NCI-H2107 (cell line): ENCODE measurements at places on chromosomes 4 and X.
A peak's percentile ranks its signal among the peaks of the same experiment; 100 is the strongest.

DNA sequence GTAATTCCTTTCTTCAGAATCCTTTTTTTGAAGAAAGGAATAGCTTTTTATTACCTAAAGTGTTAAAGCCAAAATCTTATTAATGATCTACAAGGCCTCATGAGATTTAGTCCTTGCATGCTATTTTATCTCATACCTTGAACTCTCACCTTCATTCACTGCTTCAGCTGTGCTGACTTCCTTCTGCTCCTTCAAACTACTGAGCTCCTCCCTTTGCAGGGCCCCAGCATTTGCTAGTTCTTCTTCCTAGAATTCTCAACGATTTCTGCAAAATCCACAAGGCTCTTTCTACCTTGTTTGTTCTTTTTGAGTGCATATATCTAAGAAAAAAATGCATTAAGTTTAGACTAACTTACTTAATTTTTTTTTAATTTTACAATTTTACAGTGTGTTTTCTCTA, 619.5 kb downstream of the EPHA5 start:
- no peak for DNase-seq

DNA sequence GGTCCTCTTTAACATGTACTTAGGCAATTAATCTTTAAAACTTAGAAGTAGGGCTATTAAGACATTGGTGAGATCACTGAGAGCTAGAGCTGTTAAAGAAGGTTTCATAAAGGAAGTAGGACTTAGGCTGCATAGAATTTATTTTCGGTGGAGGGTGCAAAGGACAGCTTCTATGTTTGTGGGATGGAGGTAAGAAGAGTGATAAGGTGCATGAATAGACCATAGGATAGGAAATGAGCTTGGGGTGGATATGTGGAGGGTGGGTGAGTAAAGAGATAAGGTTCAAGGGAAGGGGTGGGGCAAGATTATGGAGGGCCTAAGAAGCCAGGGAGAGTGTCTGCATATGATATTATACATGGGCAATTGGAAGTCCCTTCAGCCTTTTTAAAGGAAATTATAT, 15.9 kb downstream of the RTL9 start:
- no peak for DNase-seq

GRCh38 chr4:11847167-11847566, 418.5 kb upstream of the HS3ST1 start:
- DNase-seq: no peak

DNA sequence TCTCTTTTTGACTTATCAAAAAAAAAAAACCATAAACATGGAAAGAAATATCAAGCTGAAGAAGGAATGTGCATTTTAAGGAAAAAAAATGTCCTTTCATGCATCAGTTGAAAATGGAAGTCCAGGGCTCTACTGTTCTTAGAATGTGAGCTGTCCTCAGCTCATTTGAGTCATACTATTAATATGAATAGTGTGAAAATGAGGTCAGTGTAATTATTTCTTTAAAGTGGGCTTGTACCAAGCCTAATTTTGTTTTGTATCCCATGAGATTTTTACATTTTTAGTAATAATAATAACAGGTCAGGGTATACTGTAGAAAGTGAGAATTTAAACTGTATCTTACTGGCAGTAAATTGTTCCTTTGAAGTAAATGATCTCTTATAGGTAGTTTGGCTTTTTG, 148.5 kb downstream of the NAA11 start:
- no peak for DNase-seq

DNA sequence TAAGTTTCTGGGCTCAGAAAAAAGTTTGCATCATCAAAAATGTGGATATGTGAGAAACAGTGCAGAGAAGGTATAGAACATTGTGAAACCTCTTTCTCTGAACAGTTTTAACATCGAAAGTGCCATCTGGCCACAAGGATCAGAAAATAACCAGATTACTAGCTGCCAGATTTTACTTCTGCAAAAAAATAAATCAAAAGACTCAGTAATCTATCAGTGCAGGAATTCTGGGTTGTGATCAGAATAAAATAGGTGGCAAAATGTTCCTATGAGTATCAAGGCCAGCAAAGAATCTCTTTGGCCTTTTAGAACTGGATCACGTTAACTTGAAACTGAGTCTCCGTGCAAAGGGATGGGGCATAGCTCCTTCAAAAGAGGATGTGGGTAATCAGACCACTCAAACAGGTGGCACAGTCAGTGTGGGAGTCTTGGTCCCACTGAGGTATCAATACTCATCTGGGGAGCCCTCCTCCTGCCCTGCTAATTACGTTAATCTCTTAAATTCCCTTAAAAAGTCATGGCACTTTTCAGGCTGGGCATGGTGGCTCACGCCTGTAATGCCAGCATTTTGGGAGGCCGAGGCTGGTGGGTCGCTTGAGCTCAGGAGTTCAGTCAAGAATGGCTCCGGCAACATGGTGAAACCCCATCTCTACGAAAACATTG, 26.7 kb upstream of the RBM47 start:
- DNase-seq: no peak

GRCh38 chr4:2928242-2929176, 34.7 kb downstream of the NOP14 start:
- DNase-seq: no peak

- no peak for DNase-seq
Observed at GRCh38 chr4:14196131-14196530, 568.6 kb upstream of the BOD1L1 start.

- DNase-seq: no peak
Observed at GRCh38 chr4:128528793-128529553, 241.4 kb upstream of the PGRMC2 start.

- peak; percentile 47 for DNase-seq
Observed at GRCh38 chrX:48971249-48972219, at the start of gene KCND1. Gene KCND1 (minus strand): TSS chrX:48971844. CDS start chrX:48970271, 1,573 bp downstream.

DNA sequence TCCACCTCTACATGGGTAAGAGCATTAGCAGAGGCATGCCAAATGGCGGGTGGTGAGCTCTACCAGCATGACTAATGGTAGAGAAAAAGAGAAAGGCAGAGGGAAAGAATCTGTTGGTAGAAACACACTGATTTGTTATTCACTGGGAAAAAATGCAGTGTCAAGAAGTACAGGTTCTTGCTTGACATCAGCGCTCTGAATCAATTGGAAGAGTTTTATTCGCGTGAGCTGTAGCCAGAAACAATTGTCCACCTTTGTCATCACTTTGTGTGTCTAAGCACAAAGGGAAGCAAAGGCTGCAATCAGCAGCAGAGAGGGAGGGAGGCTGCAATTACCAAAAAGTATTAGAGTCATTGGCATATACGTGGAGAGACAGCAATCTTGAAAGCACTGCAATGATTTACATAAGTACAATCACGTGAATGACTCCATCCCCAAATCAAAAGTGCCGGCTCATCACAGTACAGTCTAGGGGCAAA, 67.7 kb upstream of the HS3ST1 start:
- DNase-seq: no peak

DNA sequence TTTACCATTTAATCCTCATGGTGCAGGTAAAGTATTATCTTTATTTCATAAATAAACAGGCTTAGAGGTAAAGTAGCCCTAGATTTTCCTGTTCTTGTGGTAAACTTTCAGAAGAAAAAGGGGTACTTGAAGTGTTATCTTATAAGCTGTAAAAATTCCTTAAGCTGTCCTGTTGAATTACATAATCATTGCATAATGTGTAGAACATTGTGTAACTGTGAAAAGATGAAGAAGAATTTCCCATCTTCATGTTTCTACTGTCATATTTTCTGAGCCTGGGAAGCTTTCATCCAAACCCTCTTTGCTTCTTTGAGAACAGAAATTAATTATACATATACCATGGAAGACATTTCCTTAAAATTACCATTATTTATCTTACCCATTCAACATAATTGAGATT, 90.5 kb downstream of the ELOVL6 start:
- DNase-seq: no peak

DNA sequence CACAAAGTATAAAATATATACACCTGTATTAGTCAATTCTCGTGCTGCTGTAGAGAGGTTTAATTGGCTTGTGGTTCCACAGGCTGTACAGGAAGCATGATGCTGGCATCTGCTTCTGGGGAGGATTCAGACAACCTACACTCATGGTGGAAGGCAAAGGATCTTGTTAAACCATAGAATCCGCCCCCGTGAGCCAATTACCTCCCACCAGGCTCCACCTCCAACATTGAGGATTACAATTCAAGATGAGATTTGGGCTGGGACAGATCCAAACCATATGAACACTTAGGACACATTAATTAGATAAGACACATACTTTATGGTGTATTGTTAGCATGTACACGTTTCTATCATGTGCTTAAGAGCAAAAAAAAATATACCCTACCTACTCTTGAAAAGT, 22.1 kb upstream of the SORBS2 start:
- DNase-seq: no peak

GRCh38 chrX:123489011-123489410, 243.8 kb downstream of the THOC2 start:
- no peak for DNase-seq

GRCh38 chr4:84231539-84232055, 267.5 kb downstream of the NKX6-1 start:
- DNase-seq: no peak

DNA sequence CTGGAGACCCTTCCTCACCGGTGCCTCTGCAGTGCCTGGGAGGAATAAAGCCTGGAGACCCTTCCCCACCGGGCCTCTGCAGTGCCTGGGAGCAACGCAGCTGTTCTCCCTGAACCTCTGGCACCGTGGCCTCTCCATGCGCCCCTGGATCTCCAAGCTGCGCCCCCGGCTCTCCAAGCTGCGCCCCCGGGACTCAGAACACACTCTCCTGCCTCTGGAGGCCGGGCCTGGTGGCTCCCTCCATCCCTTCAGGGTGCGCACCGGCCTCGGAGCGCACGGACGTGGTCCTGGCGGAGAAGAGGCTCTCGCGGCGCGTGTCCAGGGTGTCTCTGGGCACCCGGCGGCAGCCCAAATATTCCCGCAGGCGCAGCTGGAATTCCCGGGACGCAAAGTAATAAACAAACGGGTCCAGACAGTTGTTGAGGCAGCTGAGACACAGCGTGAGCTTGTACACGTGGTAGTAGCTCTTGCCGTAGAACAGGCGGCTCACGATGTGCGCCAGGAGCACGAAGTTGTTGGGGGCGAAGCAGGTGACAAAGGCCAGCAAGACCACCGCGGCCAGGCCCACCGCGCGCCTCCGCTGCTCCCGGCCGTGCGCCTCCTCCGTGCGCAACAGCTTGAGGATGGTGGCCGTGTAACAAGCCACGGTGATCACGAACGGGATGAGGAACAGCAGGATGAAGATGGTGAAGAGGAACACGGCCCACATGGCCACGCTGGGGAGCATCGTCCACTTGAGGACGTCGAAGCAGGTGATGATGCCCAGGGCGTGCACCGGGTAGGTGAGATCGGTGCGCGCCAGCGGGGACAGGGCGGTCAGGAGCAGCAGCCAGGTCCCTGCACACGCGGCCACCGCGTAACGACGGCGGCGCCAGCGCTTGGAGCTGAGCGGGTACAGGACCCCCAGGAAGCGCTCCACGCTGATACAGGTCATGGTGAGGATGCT, 12.8 kb upstream of the ASMTL start:
- DNase-seq: no peak

DNA sequence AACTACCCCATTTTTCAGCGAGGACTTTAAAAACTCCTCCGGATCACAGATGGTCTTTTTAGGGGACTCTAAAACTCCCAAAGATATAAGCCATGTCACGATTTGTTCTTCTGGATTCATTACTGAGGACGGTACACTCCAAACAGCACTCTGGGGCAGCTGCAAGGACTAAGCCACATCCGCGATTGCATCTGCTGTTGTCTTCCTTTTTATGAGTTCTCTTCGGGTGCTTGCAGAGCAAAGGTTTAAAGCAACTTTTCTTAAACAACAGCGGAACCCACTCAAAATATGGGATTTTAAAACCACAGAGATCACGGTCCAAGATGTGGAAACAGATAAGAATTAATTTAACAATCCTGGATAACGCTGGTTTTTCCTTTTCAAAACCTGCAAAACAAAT, at the start of gene ARHGEF6:
Gene ARHGEF6, minus strand, starts transcription at position 170 of the 400 bp plus-strand sequence. Its CDS starts 50 bp downstream, at position 120.
- no peak for DNase-seq

DNA sequence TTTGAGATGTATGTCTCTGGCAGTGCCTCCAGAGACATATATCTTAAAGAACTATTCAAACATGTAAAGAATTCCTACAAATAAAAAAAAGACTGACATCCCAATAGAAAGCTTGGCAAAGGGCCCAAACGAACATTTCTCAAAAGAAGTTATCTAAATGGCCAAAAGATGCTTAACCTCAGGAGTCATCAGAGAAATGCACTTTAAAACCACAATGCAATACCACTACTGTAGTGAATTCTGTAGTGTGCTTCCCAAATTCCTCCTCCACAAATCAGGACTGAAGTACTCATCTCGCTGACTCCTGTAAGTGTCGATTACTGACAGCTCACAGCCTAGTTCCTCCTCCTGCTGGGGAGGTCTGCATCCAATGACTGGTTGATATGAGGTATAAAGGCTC, 129.0 kb upstream of the MAMLD1 start:
- DNase-seq: no peak

GRCh38 chrX:119427024-119427794, 28.1 kb downstream of the SLC25A43 start:
- no peak for DNase-seq

DNA sequence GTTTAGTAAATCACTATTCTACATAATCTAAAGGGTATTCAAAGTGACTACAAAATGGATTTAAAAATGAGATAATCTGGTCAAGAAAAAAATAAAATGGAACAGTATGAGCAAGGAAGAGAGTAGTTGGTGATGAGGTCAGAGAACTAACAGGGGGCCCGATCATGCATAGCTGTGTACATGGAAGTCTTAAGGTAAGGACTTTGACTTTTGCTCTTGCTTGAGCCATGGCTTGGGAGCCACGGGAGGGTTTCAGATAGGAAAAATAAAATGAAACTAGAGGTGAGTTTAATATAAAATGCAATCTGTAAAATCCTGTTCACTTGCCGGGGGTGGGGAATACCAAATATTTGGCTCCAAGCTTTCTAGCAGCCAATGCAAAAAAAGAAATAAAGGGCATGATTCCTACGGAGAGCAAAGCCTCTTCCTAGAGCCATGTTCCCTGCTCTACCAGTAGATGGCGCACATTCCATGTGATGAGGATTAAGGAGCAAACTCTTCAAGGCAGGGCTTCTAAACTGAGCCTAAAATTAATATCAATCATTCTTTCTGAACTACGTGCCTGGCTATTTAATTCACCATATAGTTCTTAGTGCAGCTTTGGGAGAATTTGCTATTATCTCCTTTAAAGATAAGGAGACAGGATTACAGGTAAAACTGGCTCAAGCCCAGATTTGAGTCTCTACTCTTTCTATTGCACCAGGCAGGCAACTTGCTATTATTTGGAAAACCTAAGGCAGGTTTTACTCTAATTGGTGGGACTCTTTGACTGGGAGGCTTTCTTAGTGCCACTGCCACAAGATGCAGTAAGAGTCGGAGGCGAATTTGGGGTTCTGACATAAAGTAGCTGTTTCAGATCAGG, 6.8 kb upstream of the CLCN5 start:
- DNase-seq: peak; percentile 29
